Ovary (tissue), 10 donors: ENCODE measurements at places on chromosomes 16 and 17.

- DNase-seq = no peak
These were observed 2.3 kb downstream of the SPG7 start for GRCh38 chr16:89510526-89510925.

- no peak for DNase-seq
These were observed 19.7 kb downstream of the ZFHX3 start for GRCh38 chr16:73028263-73028662.

GRCh38 chr17:60137731-60138130, 12.0 kb upstream of the CA4 start:
- no peak for DNase-seq

DNA sequence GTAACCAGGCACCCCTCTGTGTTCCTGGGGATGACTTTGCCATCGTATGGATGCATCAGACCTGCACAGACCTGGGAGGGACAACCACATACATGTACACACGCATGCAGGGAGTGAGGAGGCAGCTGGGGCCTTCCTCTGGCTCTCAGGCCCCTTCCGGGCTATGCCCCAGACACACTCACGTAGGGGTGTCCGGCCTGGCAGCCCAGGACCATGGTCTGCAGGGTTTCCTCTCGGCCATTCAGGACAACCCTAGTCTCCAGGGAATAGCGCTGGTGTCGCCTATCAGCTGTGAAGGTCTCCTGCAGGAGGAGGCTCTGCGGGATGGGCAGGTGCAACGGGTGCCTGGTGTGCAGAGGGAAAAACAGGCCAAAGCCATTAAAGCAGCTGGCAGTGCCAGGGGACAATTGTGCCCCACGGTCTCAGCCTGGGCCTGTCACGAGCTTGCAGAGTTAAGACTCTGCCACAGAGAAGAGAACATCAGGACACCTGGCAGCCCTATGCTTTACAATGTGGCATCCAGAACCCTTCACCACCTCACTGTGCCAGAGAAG, 101.4 kb downstream of the RMI2 start:
- DNase-seq = no peak

- DNase-seq = peak; percentile 58
These were observed 400 bp downstream of the HCFC1R1 start for GRCh38 chr16:3023415-3023668.

GRCh38 chr16:6835941-6836340, 496.7 kb upstream of the RBFOX1 start:
- DNase-seq = no peak

- no peak for DNase-seq
These were observed 541.4 kb downstream of the WWOX start for GRCh38 chr16:78640886-78641285.

- no peak for DNase-seq
These were observed 113.3 kb downstream of the FTO start for GRCh38 chr16:53817117-53817755.

DNA sequence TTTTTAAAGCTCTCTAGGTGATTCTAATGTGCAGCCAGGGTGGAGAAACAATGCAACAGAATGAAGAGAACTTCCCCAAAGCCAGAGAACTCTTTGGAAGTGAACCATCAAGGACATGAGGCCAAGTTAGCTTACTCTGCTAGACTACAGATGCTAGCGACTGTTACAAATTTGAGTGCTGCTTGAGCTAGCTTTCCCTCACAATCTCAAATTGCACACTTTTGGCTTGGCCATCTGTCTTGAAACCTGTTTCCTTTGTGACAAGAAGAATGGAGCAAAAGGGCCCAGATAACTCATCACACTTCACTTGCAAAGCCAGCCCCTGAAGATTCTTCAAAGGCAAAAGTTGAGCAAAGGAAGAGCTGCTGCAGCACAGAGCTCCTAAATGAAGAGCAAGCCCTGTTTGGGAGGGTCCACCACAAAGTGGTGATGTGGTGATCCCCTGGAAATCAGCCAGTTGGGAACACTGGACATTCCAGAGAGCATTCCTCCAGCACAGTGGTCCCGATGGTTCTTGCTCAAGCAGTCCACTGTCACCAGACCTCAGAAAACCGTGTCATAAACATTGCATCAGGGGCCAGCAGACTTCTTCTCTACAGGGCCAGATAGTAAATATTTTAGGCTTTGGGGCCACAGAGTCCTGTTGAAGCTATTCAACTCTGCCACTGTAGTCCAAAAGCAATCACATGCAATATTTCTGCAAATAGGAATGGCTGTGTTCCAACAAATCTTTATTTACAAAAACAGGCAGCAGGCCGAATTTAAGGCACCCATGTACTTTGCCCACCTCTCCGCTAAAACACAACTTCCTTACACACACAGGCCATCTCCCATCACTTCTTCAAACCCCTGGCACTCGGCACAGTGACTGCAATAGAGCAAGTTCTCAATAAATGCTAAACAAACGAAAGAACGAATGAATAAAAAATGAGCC, 21.2 kb downstream of the SLC39A11 start:
- no peak for DNase-seq

- DNase-seq = no peak
These were observed 18.4 kb downstream of the KDM8 start for GRCh38 chr16:27221576-27222248.

GRCh38 chr16:71369494-71369893, 11.0 kb downstream of the CALB2 start:
- no peak for DNase-seq

DNA sequence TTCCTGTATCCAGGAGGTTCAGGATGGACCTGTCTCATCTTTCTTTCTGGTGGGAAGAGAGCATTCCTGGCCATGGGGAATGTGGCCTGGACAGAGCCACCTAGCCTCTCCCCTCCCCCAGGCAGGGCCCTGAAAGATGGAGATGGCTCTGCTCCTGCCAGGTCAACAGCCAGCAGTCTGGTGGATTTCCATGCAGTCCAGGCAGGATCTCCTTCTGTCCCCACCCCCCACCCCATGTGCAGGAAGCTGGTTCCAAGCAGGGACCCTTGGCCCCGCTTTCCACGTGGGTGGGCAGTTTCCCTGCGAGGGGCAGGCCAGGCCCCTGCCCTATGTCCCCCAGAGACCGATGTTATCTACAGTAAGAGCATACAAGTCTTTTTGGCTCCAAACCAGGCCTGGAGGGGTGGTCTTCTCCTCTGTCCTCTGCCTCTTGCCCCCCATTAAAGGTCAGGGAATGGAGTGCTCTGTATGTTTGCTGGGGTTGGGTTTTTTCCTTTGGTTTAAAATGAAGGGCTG, 240.5 kb downstream of the SEC14L1 start:
- DNase-seq = no peak

DNA sequence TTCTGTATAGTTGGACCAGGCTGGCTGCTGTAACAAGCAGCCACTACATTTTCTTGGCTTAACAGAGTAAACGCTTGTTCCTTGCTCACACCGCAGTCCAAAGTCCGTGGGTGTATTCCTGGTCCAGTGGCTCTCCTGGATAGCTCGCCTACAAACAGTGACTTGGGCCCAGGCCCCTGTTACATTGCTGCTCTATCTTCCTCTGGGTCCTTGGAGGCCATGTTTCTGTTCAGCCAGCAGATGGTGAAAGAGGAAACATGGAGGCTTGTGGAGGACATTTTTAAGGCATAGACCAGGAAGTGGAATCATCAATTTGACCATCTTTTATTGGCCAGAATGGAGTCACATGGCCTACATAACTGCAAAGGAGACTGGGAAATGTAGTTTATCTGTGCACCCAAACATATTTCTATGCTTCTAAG, 55.1 kb downstream of the ATP2C2 start:
- no peak for DNase-seq

DNA sequence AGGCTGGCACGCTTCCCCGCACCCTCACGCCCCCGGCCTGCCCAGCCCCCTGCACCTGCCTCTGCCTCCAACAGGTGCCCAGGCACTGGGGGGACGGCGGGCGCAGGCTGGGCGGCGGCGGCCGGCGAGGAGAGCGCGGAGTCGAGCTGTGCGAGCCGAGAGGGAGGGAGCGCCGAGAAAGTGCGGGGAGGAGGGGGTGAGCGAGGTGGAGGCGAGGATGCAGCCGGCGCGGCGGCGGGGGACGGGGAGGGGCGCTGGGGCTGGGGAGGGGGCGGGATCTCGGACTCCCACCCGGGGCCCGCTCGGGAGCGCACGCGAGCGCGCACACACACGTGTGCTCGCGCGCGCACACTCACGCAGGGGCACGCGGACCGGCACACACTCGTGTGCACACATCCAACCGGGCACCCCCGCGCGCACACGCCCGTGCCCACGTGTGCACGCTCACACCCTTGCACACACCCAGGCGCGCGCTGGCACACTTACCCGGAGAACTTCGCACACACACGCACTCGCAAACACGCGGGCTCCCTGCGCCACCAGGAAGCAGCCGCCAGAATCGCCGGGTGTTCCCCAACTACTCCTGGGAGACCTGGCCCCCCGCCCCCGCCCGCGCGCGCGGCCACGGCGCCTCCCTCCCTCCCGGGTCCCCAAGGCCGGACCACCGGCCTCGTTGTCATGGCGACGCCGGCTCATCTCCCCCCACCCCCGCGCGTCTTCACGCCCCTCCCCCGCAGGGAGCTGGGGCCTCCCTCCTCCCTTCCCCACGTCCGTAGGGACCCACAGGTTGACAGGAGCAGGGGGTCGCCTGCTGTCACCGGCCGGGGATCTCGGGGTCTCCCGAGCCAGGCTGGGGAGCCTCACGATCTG, at the start of gene DOC2A:
TSS of gene DOC2A (minus strand) at position 184 of the 870 bp plus-strand sequence. CDS start 805 bp downstream, outside the sequence.
- DNase-seq = no peak

DNA sequence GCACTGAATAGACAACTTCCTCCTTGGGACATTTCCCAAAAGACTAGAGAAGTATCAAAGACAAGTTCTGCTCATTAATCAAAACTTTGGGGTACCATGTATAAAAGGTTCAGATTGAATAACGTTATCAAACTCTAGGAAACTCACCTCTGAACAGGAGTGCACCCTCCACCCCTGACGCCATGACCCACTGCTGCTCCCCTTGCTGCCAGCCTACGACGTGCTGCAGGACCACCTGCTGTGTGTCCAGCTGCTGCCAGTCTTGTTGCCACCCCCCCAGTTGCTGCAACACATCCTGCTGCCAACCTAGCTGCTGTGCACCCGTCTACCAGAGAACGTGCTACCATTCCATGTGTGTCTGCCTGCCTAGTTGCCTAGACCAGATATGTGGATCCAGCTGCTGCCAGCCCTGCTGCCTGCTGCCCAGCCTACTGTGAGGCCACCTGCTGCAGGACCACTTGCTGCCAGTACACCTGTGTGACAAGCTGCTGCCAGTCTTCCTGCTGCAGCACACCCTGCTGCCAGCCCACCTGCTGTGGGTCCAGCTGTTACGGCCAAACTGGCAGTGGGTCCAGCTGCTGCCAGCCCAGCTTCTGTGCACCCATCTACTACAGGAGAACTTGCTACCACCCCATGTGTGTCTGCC, 13.8 kb upstream of the KRTAP9-2 start:
- no peak for DNase-seq

- DNase-seq = no peak
These were observed at the start of gene HOXB2 for GRCh38 chr17:48545022-48545375. HOXB2 (minus strand) TSS chr17:48545109; CDS start chr17:48544911, 198 bp downstream.

DNA sequence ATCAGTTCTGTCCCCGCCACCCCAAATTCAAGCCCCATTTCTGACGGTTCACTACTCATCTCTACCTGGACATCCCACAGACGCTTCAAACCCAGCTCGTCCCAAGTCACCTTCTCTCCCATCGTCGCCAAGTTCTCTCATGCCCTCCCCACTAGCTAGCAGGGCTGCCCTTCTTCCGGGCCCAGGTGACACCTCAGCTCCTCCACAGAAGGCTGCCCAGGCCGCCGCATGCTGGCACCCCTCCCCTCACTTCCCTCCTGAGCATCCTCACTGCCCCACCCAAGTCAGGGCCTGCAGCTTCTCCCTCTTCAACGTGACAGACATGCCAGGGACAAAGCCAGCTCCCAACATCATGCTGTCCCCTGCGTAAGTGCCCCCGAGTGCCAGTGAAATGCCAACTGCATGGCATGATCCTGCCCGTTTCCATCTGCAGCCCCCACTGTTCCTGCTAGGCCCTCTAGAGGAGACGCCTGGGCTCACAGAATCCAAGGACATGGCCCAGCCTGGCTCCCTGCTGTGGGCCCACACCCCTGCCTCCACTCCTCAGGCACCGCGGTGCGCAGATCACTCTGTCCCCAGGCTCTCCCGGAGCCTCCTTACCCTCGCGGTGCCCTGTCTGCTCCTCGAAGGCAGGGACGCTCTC, 5.9 kb downstream of the CYB561 start:
- no peak for DNase-seq

GRCh38 chr16:13839577-13839976, 80.4 kb upstream of the ERCC4 start:
- no peak for DNase-seq

DNA sequence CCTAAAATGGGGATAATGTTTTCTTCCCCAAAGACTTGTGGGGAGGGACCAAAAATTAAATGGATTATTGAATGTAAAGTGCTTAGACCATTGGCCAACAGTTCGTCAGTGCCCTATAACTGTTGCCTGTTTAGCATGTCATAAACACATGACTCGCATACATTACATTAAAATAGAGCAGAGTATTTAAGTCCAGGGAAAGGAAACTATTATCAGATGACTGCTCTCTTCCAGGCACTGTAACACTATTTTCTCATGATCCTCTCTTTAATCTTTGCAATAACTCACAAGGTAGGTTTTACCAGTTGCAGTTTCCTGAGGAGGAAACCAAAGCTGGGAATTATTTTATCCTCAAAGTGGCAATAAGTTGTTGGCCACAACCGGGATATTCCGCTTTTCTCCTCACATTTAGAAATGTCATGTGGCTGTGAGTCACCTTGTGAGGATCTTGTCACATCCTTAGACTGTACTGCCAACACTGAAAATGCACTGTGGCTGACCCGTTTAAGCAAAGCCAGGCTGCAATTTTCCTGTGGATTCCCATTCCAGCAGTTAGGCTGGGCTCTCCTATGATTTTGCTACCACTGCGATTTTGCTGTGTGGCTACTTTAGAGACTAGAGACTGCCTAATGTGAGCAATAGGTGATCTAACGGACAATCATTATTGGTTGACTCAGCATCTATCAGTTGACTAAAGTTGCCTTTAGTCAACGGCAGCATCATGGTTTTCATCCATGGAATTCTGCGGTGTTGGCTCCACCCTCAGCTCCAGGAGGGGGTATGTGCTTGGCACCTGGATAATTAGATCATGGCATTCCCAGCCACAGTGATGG, 58.3 kb upstream of the DHX40 start:
- no peak for DNase-seq

- no peak for DNase-seq
These were observed 45.1 kb downstream of the ZFHX3 start for GRCh38 chr16:73002866-73003265.

- DNase-seq = no peak
These were observed 6.5 kb downstream of the UNC119 start for GRCh38 chr17:28545787-28546415.

DNA sequence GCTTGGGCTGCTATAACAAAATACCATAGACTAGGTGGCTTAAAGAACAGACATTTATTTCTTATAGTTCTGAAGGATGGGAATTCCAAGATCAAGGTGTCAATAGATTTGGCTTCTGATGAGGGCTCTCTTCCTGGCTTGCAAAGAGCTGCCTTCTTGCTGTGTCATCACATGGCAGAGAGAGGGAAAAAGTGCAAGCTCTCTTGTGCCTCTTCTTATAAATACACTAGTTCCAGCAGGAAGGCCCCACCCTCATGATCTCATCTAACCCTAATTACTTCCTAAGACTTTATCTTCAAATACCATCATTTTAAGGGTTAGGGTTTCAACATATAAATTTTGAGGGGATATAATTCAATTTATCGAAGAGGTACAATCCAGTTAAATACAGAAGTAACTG, 30.6 kb downstream of the ABCA9 start:
- DNase-seq = no peak
